ENCODE measurements at places on chromosomes 13 and 19.

DNA sequence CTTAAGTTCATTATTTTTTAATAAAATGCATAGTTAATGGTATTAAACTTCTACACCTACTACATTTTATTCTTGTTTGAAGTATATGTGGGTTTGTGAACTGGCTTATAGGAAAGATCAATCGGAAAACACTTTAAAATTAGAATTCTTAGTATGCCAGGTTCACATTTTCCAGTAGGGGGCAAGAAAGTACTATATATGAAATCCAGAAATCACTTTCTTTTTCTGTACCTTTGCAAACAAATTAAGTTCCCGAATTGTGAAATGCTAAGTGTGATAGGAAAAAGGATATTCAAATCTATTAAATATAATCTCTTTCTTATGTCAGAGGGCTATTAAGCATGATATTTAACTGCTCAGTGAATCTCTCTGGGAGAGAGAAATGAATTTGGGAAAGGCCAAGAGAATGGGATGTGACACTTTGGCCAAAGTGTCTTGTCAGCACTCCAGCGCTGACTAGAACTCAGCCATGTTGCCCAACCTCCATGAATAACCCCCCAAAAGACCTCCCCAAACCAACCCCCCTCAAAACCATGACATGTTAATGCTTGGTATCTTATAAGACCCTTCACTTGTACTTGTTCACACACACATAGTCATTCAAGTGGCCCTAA lies 122.6 kb upstream of the SLC10A2 start:
- no peak for DNase-seq

- no peak for DNase-seq
Measured at GRCh38 chr19:12364391-12365235, 870 bp downstream of the ZNF442 start.

GRCh38 chr13:47415048-47415447 lies 518.2 kb upstream of the HTR2A start:
- no peak for DNase-seq

DNA sequence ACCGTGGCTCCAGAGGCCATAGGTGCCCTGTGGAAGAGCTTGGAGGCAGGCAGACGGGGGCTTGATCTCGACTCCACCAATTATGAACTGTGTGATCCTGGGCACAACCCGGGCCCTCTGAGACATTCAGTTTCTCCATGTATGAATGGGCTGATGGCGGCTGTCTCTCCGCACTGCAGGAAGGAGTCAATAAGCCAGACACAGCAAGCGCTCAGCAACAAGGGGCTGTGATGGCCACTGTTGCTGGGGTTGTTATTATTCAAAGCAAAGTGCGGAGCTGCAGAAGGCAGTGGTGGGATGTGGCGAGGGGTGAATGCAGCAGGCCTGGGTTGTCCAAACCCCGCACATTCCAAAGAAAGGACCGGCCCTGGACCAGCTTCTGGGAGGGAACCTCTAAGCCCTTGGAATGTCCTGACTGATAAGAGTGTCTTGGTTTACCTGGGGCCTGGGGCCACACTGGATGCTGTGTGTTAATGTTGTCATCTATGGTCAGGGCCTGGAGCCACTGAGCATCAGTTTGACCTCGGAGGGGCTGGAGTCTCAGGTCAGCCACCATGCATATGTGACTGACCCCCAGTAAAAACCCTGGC lies 8.3 kb downstream of the TMEM143 start:
- no peak for DNase-seq

GRCh38 chr19:53088091-53088490 lies 15.1 kb downstream of the ZNF160 start:
- no peak for DNase-seq

DNA sequence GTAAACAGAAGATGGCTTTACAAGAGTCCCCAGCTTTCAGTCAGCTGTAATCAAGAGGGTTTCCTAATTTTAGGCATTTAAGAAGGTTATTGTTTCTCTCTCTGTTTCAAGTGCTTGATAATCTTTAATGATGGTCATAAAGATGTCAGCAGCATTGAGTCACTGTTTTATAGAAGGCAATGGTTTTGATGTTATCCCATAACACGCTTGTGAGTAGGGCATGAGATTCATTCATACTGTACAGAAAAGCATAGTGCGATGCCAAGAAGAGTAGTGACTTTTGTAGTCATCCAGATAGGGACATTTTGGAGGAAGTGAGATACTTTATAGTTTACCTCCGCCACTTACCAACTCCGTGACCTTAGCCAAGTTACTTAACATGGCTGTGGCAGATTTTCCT lies 364.2 kb upstream of the SLC10A2 start:
- no peak for DNase-seq

GRCh38 chr13:24361113-24361512 lies 51.7 kb downstream of the C1QTNF9 start:
- DNase-seq, result no peak

GRCh38 chr19:54271106-54271505 lies 9.8 kb downstream of the LILRB2 start:
- DNase-seq, result peak; percentile 67

- no peak for DNase-seq
Measured at GRCh38 chr19:37484406-37485168, 15.4 kb downstream of the ZNF570 start.

GRCh38 chr13:31056644-31057271 lies 104.9 kb downstream of the HSPH1 start:
- DNase-seq, result no peak

- no peak for DNase-seq
Measured at GRCh38 chr13:94716016-94716415, 3.7 kb upstream of the SOX21 start.

DNA sequence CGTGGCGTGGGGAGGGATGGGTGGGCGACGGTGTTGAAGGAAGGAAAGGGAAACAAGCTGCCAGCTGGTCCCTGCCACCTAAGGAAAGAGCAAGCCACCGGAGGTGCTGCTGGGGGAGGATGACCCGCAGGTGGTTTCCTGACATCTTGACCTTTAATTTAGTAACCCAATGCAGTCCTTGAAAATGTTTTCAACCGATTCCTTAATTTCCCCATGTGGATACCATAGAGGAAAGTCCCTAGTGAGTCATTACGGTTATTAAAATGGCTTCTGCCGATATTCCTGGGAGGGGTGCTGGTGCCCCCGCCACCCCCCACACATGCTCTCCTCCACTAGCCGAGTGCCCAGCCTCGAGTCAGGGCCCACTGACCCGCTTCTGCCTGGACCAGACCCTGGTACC lies 6.3 kb upstream of the ANKRD10 start:
- DNase-seq, result no peak

DNA sequence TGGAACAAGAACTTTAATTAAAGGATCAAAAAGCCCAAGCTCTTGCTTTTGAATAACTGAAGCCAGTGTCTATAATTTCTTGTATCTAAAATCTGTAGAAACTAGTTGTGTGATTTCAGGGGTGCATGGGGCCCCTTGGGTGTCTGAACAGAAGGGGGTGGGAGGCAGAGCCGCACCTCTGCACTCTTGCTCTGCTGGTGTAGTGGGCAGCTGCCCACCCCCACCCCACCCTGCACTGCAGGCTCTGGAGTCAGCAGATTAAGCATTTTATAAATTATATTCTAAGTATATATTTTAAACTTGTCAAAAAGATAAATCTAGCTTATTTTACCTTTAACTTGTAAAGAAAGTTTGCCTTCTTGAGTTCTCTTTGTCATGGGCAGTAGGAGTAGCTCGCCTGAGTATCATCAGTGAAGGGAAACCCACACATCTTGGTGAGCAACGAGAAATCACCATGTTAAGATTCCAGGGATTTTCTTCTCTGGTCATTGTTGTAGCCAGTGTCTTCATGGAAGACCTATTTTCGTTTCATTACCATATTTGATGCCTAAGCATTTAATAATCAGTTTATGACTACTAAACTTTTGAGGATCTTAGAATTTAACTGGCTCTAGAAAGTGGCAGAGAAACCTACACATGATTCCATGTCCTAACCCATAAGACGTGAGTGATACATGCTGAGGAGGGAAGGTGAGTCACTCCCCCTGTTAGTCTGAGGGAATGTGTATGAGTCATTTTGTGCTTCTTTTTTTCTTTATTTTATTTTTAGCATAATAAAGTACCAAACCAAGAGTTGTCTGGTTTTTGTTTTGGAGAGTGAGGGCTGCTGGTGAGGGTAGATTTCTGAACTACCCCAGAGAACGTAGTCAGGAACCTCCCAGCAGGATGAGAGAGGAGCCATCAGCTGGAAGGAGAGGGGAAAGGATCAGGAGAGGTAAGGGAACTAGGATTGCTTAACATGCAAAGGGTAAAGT lies 7.7 kb downstream of the UBE2L5 start:
- DNase-seq, result no peak

Measured in ascending aorta (tissue), 2 donors.